ENCODE measurements at places on chromosomes 5 and 9.

DNA sequence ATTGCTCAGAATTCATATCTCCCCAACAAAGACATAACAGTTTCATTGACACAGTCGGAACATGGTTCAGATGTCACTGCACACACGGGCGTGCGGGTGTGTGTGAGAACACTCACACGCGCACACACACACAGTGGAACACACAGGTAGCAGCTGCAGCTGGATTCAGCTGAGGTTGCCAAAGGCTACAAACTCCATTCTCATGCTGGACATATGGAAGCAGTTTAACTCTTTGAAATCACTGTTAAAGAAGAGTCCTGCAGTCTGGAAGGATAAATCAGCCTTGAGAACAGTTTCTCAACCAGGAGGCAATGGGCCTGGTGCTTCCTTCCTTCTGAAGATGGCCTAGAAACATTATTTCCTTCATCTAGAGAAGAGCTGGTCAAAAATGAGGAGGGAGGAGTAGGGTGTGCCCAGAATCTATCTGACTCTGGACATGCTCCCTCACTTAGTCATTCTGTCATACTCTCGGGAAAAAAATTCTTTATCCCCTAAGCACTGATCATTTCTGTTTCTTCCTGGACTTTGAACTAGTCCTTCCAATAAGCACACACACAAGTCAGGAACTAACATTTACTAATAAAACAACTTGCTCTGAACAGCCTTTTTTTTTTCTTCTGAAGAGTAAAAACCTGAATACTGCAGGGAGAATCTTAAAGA, 160.6 kb downstream of the ZDHHC21 start:
- DNase-seq = no peak

- no peak for DNase-seq
These were observed 526.4 kb downstream of the NR2F1-AS1 start for GRCh38 chr5:93054424-93055163.

DNA sequence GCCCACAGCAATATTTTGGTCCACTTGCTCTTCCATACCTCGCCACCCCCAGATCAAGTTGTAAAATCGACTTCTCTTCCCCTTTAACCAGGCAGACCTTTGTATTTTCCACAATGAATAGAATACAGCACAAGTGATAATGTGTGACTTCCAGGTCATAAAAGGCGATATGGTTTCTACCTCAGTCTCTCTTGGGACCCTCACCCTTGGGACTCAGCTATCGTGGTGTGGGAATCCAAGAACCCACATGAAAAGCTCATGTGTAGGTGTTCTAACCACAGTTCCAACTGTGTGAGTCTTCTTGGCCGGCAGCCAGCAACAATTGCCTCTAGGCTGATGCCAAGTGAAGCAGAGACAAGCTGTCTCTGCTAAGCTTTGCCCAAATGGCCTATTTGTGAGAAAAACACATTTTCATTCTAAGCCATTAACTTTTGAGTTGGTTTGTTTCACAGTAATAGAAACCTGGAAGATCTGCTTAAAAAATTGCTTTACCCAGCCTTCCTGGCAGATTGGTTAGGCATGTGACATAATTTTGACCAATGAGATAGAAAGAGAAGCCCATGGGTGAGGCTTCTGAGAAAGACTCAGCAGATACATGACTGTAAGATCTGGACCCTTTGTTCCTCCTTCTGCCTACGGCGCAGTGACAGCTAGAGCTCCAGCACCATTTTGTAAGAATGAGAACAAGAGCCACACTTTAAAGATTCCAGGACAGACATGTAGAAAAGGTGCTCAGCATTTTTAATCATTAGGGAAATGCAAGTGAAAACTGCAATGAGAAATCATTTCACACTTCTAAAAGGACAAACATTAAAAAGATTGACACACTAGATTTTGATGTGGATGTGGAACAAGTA, 18.3 kb upstream of the MLLT3 start:
- DNase-seq = peak; percentile 73

GRCh38 chr5:157657516-157657915, 5.3 kb upstream of the SOX30 start:
- DNase-seq = no peak

DNA sequence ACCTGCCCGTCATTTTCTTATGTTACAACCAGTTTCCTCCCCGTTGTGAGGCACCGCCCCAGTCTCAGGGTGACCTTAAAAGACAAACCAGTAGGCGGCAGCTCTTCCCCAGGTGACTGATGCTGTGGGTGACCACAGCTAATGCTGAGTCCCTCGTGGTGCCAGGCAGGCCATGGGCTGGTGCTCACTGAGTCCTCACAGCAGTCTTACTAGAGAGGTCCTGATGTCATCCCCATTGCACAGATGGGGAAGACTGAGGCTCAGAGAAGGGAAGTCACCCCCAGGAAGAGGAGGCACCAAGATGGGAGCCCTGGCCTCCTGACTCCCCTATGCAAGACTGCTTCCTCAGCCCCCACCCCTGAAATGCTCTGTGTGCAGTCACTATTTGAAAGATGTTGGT, 978 bp downstream of the CFAP157 start:
- peak; percentile 27 for DNase-seq

GRCh38 chr5:157130925-157131324, 11.7 kb downstream of the MED7 start:
- no peak for DNase-seq

GRCh38 chr9:19101203-19101602, 1.5 kb downstream of the HAUS6 start:
- DNase-seq = no peak

DNA sequence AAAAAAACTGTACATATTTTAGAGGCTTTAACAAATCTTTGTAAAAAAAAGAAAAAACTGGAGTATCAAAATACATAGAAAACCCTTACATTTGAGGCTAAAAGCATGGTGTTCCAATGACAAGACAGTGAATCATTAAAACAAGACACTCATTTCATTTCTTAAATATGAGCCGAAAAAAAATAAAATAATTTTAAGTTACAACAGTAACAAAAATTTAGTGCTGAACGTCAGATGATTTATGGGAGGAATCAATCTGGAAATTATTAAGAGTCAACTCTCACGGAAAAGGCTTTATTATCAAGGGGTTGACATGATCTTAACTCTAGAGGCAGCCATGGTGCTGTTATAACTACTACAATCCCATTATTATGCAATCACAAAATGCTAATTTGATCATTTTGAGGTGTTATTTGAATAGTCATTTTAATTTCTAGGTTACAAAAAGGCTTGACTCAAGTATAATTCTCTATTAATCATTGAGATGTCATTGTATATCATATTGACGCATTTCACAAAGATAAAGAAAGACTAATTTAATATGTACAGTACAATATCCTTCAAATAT, 51.9 kb downstream of the MAPKAP1 start:
- DNase-seq = no peak

GRCh38 chr5:176671890-176672747, 24.8 kb downstream of the TSPAN17 start:
- no peak for DNase-seq

GRCh38 chr9:4716163-4716562, 24.8 kb downstream of the AK3 start:
- no peak for DNase-seq

- no peak for DNase-seq
These were observed 4.0 kb downstream of the HDAC3 start for GRCh38 chr5:141632650-141633049.

- DNase-seq = no peak
These were observed 10.9 kb downstream of the CDH18 start for GRCh38 chr5:19977099-19977498.

DNA sequence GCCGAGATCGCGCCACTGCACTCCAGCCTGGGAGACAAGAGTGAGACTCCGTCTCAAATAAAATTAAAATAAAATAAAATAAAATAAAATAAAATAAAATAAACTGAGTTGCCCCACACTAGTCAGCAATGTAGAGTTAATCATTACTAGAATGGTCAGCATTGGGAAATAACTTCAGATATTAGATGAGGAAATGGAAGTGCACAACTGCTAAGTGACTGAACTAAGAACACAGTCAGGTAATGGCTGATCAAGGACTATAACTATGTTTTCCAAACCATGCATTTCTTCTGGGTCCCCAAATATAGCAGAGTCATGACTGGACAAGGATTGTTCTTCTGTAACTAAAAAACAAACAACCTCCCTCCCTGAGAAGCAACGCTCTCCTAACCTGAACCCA, 17.1 kb downstream of the OTP start:
- DNase-seq = no peak

All from T-helper 9 cell (primary cell).